Natural killer cell (primary cell): ENCODE measurements at places on chromosomes 13 and 19.

DNA sequence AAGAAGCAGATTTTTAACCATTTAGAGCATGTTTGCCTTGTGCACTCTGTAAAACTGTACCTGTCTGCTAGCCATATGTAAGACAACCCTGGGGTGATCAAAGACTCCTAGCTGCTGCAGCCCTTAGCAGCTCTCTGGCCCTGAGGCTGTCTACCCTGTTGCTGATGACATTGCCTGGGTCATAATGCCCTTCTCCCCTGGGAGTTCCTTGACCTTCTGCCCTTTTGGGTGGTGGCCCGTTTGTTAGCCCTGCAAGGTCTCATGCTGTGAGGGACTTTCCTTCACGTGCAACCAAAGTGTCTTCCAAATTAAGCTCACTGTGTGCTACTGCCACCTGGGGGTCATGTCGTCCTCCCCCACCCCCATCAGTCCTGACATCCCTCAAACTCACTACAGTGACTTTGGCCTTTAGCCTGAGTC lies 7.4 kb downstream of the GPC6 start:
- DNase-seq = no peak

- DNase-seq = no peak
Observed at GRCh38 chr13:43297967-43298678, 274.7 kb downstream of the DNAJC15 start.

GRCh38 chr19:7908742-7909461 lies 5.2 kb downstream of the MAP2K7 start:
- DNase-seq = peak; percentile 5

- no peak for DNase-seq
Observed at GRCh38 chr13:46031581-46032263, 20.8 kb downstream of the ZC3H13 start.

- DNase-seq = no peak
Observed at GRCh38 chr13:33078263-33078662, 62.0 kb downstream of the KL start.
